ENCODE measurements at places on chromosomes 2 and 18.
A peak's percentile ranks its signal among the peaks of the same experiment; 100 is the strongest.

DNA sequence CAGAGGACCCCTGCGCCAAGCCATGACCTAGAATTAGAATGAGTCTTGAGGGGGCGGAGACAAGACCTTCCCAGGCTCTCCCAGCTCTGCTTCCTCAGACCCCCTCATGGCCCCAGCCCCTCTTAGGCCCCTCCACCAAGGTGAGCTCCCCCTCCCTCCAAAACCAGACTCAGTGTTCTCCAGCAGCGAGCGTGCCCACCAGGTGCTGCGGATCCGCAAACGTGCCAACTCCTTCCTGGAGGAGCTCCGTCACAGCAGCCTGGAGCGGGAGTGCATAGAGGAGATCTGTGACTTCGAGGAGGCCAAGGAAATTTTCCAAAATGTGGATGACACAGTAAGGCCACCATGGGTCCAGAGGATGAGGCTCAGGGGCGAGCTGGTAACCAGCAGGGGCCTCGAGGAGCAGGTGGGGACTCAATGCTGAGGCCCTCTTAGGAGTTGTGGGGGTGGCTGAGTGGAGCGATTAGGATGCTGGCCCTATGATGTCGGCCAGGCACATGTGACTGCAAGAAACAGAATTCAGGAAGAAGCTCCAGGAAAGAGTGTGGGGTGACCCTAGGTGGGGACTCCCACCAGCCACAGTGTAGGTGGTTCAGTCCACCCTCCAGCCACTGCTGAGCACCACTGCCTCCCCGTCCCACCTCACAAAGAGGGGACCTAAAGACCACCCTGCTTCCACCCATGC lies 3.0 kb downstream of the PROC start:
- DNase-seq, result no peak

- no peak for DNase-seq
These were observed 8.8 kb upstream of the FZD7 start for GRCh38 chr2:202024871-202025270.

DNA sequence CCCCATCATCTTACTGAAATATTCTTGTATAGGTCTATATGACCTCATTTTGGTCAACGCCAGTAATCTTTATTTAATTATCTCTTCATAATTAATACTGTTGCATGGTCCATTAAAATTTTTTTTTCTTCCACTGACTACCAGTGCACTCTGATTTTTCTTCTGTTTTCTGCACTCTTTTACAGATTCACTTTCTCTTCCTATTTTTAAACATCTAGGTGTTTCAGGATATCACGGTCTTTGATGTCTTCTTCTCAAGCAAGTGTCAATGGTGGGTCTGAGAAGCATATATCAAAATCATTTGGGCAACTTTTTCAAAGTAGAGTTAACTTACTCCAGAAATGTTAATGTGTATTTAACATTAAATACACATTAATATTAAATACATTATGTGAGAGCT lies 51.4 kb downstream of the CCDC141 start:
- no peak for DNase-seq

DNA sequence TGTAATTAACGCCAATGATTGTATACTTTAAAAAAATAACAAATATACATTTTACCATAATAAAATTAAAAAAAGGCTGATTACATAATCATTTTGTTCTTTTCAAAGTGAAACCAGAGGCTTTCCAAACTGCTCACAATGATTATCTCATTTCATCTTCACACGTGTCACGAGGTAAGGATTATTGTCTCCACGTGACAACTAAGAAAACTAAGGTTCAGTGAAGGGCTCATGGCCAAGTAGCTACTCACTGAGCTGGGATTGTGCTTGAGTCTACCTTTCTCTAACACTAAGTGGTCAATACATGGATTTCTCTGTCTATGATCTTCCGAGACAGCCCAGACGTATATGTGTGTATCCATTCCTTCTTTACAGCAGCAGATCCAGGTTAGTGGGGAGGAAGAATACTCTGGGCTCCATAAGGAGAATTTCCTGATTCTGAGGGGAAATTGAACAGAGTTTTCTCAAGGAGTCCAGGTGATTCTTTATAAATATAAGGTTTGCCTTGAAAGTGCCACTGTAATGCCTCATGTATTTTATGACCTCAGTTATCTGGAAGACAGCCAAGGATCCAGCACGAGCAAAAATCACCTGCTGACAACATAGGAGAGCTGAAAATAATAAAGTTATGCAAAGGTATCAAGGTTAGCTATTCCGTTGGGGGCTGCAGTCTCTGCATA lies 25.6 kb upstream of the ACSL3 start:
- DNase-seq, result no peak

DNA sequence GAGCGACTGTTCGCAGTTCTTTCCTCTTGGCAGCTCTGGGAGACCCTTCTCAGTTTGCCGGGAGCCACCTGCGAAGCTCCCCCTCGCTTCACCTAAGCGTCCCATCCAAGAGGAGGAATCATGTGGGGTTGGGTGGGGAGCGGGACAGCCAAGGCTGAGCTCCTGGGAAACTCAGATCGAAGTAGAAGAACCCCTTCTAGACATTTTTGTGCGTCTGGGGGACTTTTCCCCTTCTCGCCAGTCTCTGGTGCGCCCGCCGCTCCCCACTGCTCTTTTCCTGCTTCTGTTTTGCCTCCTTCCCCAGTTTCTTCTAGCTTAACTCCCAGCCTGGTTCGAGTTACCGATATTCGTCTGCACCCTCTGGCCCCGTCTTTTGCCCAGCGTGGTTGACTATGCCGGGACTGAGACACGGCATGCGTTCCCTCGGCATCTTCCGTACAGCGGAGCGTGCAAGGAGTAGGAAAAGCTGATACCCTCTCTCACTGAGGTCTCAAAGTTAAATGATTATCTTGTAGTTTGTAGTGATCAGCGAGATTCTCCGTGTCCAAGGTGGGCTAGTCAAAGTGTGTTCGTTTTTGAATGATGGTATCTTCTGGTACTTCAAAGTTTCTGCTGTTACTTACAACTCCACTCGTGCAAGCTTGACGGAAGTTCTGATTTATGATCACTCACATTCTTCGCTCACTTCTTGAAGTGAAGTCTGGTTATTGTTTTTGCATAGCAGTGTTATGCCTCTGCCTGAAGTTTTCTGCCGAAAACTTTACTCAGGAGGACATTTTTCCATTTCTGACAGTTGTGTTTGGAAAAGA lies 664 bp downstream of the CAMKMT start:
- DNase-seq, result peak; percentile 3

- DNase-seq, result no peak
These were observed 481.0 kb downstream of the TNS1 start for GRCh38 chr2:217521820-217522219.

- no peak for DNase-seq
These were observed 911.4 kb upstream of the ZEB2 start for GRCh38 chr2:145431181-145431951.

DNA sequence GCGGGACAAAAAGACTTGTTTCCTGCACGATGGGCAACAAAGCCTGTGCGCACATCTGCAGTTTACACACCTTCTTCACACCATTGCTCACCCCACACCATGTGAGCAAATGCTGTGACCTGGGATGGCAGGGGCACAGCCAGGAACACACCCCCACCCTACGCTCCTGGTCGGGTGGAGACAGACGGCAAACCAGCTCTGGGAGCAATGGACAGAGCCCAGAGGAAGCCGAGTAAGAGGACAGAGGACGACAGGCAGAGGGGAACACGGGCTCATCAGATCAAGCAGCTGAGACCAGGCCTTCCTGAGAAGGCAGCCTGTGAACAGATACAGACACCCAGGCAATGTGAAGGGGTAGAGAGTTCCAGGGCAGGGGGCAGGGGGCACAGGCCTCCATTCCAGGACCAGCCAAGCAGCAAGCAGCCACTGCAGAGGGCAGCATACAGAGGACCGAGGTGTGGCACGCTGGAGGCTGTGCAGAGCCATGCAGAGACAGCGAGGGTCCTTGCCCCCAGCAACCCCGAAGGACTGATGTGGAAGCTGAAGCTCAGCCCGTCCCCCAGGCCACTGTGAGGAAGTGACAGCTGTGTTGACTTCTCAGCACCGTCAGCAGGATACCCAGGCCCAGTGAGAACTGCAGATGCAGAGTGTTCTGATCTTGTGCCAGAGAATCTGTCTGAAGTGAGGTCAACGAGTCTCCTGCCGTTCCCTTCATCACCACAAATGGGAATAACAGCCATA lies 46.2 kb downstream of the PARD6G start:
- no peak for DNase-seq

DNA sequence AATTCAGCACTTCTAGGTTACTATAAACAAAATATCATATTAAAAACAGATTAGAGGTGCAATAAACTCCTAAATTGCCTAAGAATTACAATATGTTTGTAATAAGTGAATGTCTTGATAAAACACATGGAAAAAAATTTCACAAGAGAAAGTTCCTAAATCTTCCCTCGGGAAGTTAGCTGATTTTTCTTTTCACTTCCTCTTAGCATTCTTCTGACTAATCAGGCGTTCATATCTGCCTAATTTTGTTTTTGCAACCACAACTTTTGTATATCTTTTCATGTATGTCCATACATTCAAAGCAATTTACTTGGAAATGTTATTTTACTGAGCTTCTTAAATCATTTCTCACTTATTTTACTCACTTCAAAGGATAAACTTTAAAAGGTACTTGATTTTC lies 88.5 kb downstream of the RTTN start:
- DNase-seq, result no peak

GRCh38 chr2:12796657-12797056 lies 79.9 kb downstream of the TRIB2 start:
- DNase-seq, result no peak

DNA sequence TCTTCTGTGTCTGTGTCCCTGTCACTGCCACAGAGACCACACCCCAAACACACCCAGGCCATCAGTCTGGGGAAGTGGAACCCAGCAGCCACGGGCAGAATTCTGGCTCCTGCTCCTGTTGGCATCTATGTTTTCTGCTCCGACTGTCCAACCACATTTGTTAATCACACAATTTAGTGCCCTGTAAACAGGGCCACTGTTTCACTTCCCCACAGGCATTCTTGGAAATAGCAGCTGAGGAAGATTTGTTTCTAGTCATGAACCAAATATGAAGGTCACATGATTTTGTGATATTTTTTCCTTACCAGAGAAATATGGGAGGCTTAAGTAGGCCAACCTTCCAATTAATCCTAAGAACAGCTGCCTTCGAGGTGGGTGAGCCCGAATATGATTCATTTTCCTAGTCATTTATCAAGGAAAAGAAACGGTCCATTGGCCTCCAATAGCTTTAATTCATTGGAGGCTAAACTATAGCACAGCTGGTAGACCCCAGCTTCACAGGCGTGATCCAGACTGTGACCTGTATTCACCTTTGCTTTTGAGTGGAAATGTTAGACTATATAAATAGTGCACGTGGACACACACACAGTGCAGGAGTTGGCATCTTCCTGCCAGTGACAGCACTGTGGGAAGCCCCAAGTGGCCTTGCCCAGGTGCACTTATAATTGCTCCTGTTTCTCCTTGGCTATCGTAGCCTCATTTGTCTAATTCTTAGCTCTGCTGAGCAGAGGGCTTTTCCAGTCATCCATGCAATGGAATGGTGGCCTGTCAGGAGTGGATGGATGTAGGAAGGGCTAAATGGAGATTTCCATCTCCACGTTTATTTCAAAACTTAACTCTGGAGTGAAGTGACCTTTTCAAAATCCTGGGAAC lies 267.9 kb downstream of the LPIN1 start:
- no peak for DNase-seq

DNA sequence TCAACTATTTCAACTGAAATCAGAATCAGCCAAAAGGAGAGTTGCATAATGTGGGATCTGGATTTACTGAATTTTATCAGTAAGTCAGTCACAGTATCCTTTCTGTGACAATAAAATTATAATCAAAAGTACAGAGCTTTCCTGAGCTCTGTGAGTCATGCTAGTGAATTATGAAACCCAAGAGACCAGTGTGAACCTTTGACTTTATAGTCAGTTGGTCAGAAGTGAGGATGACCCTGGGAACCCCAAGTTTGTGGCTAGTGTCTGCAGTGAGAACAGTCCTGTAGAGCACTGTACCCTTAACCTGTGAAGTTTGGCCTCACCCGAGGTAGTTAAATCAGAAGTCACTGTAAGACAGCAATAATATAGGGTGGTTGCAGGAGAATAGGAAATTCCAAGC lies 381.7 kb downstream of the CDH19 start:
- DNase-seq, result no peak

- DNase-seq, result no peak
These were observed 85.6 kb downstream of the DDX1 start for GRCh38 chr2:15677141-15677843.

DNA sequence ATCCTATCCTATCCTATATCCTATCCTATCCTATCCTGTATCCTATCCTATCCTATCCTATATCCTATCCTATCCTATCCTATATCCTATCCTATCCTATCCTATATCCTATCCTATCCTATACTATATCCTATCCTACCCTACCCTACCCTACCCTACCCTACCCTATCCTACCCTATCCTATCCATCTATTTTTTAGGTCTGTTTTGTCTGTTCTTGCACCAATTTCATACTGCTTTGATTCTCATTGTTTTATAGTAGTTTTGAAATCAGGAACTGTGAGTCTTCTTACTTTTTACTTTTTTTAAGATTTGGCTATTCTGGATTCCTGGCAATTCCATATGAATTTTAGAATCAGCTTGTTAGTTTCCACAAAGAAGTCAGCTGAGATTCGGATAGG lies 118.5 kb downstream of the TGFA start:
- DNase-seq, result no peak

- DNase-seq, result no peak
These were observed 296.0 kb upstream of the MGAT5 start for GRCh38 chr2:133957724-133958480.

DNA sequence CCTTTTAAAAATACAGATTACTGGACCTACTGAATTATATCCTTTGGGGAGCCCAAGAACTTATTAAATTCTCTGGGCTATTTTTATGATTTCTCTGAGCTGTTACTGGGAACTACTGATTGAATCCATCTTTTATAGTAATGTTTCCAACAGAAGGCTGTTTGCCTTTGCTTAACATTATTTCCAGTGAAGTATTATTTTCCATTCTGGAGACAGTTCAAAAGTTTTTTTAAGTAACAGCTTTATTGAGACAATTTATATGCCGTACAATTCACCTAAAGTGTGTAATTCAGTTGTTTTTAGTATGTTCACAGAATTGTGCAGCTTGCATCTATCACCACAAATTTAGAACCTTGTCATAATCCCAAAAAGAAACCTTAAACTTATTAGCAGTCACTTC lies 100.6 kb downstream of the BABAM2 start:
- DNase-seq, result no peak

DNA sequence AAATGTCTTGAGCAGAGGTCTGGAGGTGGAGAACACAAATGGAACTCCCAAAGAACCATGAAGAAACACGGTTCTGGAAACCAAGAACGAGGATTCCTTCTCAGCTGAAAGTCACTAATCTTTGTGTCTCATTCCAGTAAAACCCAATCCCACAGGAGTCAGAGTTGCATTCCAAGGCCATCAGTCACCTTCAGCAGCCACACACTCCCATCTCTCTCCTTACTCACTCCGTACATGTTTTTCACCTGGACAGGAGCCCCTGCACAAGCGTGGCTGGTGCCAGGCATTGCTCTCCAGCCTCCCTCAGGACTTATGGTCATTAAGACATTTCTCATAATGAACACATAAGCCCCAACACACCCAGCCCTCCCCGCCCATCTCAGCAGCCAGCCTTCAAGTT lies 175.4 kb upstream of the SIX2 start:
- no peak for DNase-seq
